ENCODE measurements at places on chromosomes 2 and 18.

DNA sequence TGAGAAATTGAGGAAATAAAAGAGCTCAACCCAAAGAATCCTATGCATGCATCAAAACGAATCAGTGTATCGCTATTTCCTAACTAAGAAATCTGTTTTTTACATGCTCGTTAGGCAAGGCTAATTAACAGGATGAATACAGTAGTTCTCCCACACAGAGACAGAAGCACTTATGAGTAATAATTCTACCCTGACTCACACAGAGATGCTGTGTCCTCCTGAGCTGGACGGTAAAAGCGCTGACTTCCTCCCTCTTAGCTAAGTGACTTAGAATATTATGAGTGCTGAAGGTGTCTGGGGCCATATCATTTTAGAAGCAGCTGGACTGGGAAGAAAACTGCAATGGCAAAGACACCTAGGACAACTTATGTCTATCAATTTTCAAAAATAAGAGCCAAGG is 18.5 kb downstream of the PLEKHM3 start:
- no peak for DNase-seq

DNA sequence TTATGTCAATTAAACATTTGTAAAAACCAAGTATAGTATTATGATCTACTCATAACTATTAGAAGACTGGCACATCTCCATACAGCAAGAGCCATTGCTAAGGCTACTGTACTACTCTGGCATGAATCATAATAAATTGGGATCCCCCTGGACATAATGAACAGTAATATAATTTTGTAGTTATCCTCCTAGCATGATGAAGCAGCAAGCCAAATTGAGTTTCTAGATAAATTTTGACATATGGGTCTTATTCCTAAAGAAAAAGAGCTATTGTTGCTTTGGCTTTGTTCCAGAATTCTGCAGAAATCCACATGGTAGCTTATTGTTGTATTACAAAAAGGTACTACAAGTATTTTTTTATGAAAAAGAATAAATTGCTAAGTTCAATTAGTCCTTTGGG is 204.3 kb downstream of the CAMKMT start:
- no peak for DNase-seq

DNA sequence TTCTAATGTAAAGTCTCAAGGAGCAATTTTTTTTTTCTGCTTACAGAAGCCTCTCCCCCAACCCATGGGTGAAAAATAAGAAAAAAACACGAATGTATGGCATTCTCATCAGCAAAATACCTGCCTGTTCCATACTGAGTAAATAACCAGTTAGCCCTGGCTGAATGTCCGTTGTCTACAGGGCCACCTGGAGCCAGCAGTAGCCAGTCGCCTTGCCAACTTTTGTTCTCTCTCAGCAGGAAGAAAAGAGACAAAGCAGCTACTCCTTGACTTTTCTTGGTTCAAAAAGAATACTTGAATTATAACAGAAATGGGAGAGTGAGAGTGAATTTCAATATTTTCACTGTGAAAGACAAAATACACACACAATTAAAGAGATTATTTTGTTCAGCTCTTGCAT is 532.9 kb upstream of the CRIM1 start:
- DNase-seq, result no peak

- DNase-seq, result no peak
Measured at GRCh38 chr2:176239031-176239430, 30.2 kb upstream of the MTX2 start.

- no peak for DNase-seq
Measured at GRCh38 chr2:12734914-12735654, 18.3 kb downstream of the TRIB2 start.

DNA sequence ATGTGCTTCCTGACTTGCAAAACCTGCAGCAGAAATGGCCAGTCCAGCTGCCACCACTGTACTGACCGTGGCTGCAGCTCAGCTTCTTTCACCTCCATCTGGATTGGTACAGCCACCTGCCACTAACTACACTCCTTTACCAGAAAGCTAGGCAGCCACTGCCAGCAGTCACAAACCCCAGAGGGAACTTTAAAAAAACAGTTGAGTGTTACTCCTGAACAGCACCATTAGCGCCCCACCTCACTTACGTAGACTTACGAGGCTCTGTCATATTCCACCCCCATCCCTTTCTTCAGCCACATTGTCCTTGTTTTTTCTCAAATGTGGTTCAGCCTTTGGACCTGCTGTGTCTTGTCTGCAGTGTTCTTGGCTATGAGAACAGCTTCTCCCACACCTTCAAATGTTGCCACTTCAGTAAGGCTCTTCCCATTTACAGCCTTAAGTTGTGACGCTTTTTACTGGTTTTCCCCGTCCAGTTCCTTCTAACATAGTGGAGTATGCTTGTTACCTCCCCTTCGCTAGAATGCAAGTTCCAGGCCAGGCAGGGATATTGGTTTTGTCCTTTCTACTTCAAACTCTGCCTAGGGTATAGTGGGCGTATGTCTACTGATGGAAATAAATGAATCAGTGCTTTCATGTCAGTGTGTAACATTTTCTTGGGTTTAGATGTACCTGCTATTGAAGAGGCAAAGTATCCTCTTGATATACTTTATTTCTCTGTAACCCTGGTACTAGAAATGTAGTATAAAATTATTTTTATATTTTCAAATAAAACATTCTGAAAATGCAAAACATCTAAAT is 17.0 kb downstream of the HNRNPA3 start:
- DNase-seq, result no peak

DNA sequence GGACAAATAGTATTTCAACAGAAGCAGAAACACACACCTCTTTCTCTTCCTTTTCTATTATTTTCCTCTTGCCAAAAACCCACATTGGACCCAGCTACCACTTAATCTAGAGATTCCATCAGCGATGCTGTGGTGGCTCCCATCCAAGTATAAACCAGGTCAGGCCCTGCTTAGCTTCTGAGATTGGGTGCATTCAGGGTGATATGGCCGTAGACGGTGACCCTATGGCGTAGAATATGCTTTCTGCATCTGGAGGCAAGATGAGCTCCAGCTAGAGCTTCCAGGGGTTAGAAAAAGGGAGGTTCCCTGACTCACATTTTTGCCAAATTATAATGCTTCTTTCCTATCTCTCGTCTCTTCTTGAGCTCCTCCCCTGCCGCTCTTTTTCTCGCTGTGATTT is 66.5 kb downstream of the TNP1 start:
- no peak for DNase-seq

GRCh38 chr2:151292141-151292540 is 2.7 kb upstream of the NMI start:
- no peak for DNase-seq

- DNase-seq, result peak; percentile 18
Measured at GRCh38 chr2:714005-714741, 37.0 kb upstream of the TMEM18 start.

DNA sequence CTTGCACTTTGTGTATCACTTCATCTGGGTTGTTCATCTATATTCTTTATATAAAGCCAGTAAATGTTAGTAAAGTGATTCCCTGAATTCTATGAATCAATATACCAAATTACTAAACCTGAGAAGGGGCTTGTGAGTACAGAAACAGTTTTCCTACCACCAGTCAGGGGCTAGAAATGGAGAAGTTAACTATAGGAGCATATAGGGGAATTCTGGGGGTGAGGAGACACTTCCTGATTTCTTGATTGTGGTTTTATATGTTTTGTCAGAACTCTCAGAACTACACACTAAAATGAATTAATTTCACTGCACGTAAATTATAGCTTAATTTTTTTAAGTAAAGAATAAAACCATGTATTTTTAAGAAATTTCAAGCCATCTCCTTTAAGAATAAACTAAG is 93.7 kb downstream of the SESTD1 start:
- no peak for DNase-seq

DNA sequence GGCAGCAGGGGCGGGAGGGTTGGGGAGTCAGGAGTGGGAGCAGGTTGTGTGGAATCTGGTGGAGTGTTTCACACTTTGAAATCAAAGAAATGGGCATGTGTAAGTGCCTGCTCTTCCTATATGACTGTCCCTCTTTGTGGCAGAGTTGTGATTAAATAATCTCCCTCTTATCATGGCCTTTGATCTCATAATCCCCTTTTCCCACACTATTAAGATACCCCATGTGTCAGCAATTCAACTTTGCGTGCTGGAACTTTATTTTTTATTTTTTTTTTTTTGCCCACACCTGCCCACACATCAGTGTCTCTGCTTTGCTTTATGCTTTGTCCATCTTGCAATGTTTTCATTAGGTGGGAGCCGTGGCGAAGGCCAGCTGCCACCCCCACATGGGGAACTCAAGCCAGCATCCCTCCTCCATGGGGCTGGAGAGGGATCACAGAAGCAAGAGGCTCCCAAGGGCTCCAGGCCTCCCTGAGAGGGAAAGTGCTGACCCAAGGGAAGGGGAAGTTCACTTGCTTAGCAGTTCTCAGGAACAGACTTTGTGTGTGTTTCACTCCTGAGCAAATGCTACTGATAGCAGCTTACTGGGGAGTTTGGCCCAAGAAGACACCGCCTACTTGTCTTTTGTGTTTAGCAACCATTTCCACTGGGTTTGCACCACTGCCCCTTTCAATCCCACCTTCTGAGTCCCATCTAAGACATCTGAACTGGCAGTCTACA is 243.4 kb downstream of the BCL11A start:
- DNase-seq, result no peak

- no peak for DNase-seq
Measured at GRCh38 chr18:62757399-62758010, 42.2 kb downstream of the PHLPP1 start.

GRCh38 chr2:235291461-235291860 is 202.4 kb upstream of the AGAP1 start:
- DNase-seq, result no peak

GRCh38 chr2:27890924-27891672 is 569 bp downstream of the BABAM2 start:
- peak; percentile 80 for DNase-seq

DNA sequence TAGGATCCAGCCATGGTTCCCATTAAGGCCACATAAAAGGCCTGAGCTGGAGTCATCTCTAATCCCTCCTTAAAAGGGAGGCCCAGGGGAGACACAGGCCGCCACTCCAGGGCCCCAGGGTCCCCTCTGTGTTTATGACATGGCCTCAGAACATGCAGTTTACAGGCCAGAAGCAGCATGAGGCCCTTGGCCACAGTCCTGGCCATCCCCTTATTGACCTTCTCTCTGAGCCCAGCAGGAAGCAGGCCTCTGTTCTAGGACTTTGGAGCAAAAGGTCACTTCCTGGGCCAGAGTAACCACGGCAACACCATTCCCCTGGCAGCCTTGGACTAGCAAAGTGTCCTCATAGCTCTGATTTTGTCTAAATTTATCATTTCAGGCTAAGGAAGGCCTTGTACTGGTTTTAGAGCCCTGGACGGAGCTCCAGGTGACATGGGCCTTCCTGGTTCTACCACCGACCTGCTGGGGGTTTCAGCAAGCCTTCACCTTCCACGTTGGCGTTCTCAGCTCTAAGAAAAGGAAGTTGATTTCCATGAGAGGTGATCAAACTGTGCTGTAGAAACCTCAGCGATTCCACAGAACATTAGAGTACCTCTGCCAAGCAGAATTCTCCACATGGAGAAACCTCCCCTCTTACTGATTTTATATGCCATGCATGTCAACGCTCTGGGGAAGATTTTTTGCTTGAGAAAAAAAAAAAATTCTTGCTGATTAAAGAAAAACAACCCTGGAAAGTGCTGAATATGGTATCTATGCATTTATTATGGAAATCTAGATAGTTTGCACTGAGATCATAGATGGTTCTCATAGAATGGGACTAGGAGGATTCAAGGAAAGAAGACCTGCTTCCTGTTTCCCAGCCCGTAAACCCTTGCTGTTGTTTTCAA is 53.7 kb downstream of the HS1BP3 start:
- DNase-seq, result no peak

DNA sequence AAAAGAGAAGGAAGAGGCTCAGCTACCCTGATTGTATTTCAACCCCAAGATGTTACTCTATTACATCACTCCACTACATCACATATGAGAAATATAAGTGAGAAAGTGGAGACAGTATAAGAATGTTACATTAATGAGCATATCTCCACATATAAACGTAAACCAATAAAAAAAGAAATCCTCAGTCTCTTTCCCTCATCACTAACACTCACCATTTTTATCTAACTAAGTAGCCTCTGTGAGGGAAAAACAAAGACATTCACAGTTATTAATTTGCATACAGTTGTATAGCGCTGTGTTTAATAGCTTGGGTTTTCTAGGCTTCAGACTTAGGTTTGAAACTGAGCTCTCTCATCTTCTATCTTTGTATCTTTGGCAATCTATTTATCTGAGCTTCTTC is 489.1 kb upstream of the LRRTM4 start:
- no peak for DNase-seq

GRCh38 chr2:155391613-155392130 is 693.2 kb downstream of the KCNJ3 start:
- no peak for DNase-seq

DNA sequence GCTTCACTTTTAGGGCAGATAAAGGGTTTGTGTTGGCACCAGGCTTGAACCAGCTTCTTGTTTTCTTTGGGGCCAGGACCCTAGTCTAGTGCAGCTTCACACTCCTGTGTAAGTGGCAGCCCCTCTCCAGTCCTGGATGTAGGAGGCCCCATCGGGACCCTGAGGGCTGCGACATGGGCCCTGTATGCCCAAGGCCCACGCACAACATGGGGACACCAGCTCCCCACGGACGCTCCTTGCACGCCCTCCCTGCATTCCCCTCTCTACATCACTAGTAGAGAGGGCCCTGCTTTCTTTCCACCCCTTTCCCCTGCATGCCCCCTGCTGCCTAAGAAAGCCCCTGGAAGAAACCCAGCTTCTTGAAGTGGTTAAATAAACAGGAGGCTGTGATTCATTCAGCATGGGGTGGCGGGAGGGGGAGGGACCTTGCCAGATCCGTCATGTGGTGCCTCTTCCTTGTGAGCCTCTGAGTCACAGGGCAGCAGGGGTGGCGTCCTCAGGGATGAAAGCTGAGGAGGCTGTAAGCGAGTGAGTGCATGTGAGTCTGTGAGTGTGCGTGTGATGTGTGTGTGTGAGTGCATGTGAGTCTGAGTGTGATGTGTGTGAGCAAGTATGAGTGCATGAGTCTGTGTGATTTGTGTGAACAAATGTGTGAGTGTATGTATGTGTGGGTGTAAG is 42.5 kb downstream of the COPS8 start:
- DNase-seq, result peak; percentile 28

DNA sequence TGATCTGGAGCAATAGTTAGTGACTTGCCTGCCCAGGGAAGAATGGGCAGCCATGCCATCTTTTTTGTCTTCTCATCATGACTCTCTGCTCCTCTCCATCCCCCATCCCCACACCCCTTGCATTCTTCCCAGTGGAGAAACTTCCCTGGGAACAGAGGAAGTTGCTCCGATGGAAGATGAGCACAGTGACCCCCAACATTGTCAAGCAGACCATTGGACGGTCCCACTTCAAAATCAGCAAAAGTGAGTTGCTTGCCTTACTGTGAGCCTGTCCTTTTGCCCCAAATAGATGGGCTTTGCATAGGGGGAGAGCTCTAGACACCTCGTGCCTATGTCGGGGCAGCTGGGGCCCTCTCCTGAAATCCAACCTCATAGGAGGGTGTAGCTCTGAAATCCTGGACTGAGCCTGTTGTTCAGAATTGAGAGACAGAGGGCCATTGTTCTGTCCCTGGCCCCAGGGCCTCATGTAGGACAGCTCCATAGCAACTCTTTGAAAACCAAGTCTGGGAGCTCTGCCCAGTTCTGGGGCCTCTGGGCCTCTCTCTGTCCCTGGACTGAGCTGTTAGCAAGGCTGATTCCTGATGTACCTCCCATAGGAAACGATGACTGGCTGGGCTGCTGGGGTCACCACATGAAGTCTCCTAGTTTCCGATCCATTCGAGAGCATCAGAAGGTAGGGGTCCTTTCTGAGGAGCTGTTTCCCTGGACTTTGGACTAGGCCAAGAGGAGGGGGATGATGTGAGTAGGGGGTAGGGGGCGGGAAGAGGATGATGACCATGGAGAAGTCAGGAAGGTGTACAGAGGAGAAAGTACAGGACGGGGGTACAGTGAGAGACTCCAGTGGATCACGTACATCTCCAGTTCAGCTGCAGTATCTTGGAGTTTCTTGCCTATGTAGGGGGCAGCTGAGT is 35.2 kb downstream of the TTLL4 start:
- no peak for DNase-seq

All from stimulated activated CD4-positive, alpha-beta T cell treated with anti-CD3 and anti-CD28 coated beads, Interleukin-12 subunit alpha, Interleukin-12 subunit beta, amount 100 ng/mL, for 48 hours (primary cell).